ENCODE measurements at places on chromosomes 6 and 20.

GRCh38 chr6:109441069-109441816 is 719 bp downstream of the SMPD2 start:
- no peak for DNase-seq

DNA sequence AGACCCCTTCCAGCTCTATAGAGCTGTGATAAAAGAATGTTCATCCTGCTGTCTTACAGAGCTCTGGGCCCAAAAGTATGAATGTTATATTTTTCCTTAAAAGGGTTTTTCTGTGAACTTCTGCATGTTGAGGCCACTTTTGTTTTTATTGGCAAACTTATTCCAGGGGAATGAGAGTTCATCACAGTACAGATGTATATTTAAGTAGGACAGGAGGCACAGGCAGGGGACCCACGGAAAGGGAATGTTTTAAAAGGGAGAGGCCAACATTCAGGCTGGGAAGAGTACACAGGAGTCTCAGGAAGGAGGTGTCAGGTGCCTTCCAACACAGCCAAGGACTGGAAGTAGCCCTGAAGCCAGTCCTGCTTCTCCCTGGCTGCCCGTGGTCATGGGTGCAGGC is 148.4 kb downstream of the EYA2 start:
- no peak for DNase-seq

DNA sequence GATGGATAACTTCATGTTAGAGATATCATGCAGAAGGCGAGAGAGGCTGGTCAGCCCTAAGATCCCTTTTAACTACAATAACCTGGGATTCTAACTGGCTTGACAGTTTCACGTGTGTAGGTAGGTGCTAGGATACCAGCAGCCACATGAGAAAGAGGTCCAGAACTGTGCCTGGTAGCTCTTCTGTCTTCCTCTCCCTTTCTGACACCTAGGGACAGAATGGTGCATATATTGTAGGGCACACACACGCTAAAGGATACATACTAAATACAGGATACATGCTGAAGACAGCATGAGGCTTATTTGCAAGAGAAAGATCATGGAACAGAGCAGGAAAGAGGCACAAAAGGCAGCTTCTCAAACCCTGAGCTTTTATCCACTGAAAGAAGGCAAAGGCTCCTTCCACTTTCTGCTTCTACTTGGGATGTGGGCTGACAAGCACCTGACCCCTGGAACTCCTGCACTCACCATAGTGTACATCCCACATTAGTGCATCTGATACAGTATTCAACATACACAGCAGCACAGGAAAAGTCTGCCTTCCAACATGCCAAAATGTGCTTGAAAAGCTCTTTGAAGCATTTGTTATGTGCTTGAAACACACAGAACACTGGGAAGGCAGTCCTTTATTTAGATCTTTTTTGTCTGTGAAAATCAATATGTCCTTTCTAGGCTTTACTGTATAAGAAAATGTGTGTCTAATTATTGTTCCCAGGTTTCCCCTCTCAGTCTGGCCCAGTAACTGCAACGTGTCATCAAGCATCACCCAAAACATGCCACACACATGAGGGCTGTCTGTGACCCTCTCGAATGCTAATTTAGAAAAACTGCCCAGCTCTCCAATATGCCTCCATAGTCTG is 3.2 kb downstream of the SLC22A23 start:
- DNase-seq, result no peak

- DNase-seq, result no peak
These were observed 100.7 kb upstream of the HMGN3 start for GRCh38 chr6:79335133-79335674.

DNA sequence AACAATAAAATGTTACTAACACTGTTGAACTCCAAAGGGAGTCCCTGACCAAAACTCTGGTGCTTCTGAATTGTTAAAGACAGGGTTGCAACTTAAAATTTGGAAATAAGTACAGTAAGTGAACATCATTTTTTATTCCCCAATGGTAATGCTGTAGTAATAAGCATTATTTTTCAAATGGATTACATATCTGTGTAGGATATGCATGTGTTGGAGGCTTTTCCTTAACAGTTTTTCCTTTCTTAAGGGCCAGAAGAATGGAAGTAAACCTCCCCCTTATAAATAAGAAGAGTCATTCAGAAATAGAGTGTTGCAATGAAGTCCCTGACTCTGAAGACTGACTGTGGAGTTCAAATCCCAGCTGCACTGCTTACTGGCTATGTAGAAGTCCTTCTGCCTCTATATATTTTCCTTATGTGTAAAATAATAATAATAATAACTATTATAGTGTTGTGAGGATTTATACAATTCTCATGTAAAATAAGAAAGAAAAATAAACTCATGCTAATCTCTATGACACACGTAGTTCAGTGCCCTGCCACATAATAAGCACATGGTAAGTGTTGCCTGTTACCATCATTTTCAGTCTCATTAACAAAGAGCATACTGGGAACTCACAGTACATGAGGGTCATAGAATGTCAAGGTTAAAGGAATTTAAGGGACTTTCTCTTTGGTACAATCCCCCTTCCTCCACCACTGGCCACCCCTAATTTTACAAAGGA is 129.8 kb upstream of the SMLR1 start:
- no peak for DNase-seq

DNA sequence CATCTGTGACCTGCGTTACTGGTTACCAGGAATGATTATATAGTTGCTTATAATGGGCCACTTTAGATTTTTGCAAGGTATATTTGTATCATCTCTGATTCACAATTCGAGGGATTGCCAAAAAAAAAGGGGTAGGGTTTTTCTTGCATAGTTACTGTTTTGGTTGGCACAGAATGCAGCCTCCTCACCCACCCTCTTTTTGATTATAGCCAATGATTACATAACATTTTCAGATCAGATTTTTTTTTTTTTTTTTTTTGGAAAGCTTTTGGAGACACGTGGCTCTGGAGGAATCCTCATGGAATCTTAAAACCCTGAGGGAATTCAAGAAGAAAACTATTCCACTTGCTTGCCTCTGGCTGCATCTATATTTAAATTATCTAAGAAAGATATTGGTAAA is 53.7 kb downstream of the UST start:
- DNase-seq, result no peak

DNA sequence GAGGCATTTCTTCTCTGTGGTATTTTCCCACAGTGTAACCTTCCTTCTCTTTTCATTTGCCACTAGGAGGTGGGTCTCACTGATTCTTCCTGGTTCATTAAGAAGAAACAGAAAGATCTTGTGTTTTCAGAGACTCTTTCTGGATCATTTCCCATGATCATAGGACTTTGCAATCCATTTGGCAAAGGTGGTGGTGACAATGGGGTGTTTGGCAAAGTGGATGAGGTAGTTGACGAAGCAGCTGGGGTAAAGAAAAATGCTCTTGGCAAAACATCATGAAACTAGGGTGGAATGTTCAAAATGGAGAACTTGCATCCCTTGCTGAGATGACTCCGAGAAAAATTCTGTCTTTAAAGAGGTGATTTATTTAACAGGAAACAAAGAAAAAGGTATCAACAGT is 50.6 kb downstream of the TRAF3IP2 start:
- DNase-seq, result no peak

- no peak for DNase-seq
These were observed 150.2 kb downstream of the CDKAL1 start for GRCh38 chr6:20684474-20684873.

DNA sequence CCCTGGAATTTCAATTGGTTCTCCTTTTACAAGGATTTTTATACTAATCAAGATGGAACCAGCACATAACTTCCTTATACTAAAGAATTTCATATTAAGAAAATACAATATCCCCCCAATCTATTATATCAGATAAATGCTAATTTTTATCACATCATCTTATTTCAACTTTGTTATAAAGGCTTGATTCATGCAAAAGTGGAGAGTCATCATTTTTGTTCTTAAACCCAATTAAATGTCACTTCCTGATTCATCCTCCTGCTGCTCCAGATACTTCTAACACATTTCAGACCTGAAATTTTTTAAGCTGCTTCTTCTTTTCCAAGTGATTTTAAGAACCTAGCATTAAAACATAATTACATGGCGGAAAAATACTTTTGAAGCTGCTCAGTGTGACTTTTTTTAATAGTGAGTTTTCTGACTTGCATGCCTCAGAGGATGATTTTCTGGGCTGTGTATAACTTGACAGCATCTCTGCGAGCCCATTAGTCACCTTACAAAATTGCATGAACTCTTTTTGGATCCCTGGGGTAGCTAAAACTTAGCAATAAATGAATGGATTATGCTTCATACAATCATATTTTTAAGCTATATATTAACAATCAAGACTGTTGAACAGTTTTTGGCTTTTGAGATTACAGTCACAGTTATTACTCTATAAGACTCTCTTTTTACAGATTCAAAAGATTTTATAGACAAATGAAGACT is 134.1 kb downstream of the ELOVL4 start:
- DNase-seq, result no peak

DNA sequence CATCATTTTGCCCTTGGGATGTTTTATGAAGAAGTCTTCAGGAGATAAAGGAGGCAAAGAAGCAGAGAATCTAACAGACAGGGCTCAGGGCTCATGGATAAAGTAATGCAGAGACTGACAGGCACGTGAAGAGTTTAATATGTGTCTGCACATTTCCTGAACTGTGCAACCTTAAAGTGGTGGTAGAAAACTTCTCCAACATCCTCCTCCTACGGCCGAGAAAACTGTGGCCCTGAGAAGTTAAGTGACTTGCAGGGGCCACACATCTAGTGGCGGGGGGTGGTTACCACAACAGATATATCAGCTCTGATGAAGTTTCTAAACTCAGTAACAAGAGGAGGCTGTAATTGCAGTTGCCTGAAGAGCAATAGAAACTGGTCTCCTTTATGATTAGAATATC is 61.0 kb downstream of the SOBP start:
- no peak for DNase-seq

GRCh38 chr20:44587035-44587980 is 4.9 kb downstream of the PKIG start:
- no peak for DNase-seq
